ENCODE measurements at places on chromosomes 7 and 10.

DNA sequence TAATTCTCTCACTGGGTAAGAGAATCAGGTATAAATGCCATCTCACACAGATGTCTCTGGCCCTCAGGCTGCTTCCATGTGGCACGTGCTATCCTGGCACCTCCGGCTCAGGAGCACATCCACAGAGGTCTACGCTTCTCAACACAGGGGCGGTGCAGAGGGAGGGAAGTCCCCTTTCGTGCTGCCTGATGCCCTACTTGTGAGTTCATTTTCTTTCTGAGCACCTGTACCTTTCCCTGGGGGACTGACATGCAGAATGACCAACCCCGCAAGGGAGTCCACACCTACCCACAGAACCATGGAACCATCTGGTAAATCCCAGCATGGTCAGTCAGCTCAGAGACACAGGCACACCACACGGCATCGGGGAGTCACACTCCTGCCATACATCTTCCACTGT is 99.0 kb upstream of the SAMD8 start:
- DNase-seq, result no peak

DNA sequence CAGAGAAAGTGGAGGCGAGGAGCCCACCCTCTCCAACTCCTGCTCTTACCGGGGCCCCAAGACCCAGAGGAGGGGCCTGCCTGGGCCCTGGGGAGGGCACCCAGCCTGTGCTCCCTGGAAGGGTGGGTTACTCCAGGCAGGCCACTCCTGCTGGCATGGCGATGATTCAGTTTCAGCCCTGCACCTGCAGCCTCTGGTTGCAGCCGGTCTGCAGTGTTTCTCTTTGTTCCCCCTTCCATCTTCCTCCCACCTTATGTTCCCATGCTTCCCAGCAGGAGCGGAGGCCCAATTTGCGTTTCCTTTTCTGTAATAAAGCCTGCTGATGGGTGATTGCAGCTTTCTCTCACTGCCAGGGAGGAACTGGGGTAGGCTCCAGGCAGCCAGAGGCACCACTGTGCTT is 53.2 kb upstream of the FAM20C start:
- no peak for DNase-seq

DNA sequence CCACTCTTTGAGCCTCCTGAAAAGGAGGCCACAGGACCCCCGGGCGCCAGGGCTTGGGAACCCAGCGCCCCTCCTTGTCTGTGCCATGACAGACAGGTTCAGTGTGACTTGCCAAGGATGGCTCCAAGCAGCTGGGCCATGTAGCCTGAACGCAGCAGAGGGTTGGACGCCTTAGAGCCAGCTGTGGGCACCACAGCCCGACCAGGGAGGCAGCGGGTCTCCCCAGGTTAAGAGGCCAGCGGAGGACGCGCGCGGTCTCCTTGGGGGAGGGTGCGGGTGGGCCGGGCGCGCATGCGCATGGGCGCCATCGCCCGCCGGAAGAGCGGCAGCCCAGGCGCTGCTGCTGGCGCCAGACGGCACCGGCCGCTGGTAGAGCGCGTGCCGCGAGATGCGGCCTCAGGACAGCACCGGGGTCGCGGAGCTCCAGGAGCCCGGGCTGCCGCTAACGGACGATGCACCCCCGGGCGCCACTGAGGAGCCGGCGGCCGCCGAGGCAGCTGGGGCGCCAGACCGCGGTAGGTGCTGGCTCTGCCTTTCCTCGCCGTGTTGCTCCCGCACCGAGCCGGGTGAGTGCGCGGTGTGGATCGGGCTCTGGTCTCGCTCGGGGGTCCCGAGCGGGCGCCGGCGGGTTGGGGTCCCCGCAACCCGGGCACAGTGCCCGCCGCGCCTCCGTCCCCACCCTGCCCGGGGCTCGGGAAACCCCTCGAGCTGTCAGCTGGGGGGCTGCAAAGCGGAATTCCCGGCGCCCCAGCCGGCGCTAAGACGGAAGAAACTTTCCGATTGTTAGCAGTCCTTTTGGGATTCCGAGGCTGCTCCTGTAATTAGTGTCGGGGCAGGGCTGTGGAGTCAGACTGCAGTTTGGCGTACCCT is at the start of gene SLC35G1:
TSS of gene SLC35G1 (plus strand) at position 333 of the 870 bp plus-strand sequence. CDS start at position 389, 56 bp downstream.
- DNase-seq, result peak; percentile 54

DNA sequence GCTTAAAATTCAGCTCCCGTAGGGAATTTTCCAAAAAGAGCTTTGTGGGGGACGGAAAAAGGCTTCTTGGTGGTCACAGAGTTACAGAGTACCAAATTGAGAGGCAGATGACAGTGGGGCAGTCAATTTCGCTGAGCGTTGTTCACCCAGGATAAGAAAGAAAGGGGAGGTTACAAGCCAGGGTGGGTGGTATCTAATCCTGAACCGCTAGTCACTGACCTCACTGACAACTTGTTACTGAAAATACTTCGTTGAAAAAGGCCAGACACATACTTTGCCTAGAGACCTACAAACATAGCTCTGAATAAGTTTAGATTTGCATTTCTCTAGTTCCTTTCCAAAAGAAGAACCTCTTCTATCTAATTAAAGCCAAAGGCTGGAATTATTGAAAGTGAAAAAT is at the start of gene CTNNA3:
TSS of gene CTNNA3 (minus strand) at position 167 of the 400 bp plus-strand sequence.
- no peak for DNase-seq

DNA sequence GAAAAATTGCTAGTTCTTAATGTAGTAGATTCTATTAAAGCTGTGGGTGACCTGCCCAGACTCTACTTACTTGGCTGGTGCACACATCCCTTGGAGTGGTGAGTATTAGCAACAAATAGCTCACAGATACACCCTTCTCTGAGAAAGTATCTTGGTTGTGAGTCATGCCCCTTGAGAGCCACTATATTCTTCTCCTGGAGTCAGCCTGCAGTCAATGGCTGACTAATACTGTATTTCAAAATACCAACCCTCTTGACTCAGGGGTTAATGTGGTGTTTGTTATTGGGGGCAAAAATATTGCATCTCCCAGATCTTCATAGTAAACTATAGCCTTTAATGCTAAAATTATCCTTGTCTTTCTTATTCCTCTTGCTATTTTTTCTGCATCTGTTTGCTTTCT is 354.9 kb downstream of the BMPER start:
- peak; percentile 74 for DNase-seq

DNA sequence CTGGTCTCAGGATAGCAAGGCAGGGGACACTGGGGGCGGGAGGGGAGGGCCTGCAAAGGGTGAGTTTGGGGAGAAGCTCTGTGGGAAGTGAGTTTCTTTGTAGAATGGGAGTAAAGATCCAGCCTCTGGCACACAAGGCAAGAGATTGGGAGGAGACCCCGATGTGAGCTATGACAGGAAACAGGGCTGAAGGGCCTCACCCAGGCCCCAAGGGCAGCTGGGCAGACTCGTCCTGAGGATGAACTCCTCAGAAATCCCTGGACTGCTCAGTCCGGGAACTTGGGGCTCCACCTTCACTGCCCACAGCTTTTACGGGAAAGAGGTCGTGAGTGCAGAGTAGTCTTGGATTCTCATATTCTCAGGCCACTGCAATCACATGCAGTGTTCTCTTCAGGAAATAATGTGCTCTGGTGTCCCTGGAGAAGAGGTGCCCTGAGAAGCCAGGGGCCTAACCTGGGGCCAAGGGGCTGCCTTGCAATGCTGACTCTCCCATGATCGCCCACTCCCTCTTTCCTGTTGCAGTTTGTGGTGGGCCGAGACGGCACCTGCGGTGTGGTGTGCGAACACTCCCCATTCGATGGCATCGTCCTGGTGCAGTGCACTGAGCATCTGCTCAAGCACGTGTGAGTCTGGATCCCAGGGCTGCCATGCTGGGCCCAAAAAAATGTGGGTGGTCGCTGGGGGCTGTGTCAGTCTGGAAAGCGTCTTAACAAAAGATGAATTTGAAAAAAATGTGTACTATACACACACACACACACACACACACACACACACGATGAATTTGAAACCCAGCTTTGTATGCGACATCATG is 31.3 kb upstream of the C10orf53 start:
- DNase-seq, result no peak

- DNase-seq, result no peak
Observed at GRCh38 chr10:122204691-122205489, 66.2 kb upstream of the BTBD16 start.

DNA sequence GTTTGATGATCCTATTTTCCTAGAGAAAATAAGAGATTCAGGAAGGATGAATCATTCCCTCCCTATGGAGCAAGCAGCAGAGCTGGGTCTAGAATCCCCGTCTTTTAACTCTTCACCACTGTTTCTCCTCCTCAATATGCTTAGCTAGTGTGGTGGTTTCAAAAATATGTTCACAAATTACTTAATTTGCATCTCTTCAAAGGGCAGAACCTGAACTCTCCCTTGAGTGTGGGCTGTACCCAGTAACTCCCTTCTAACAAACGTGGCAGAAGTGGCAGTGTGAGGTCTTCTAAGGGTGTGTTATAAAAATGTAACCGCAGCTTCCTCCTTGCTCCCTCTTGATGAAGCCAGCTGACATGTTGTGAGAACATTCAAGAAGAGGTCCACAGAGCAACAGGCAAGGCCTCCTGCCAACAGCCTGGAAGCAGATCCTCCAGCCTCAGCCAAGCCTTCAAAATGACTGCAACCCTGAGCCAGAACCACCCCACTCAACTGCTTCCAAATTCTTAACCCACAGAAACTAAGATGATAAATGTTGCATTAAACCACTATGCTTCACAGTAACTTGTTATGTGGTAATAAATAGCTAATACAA is 36.6 kb downstream of the SRPK2 start:
- peak; percentile 47 for DNase-seq

- no peak for DNase-seq
Observed at GRCh38 chr10:124497196-124497881, 35.7 kb downstream of the LHPP start.

DNA sequence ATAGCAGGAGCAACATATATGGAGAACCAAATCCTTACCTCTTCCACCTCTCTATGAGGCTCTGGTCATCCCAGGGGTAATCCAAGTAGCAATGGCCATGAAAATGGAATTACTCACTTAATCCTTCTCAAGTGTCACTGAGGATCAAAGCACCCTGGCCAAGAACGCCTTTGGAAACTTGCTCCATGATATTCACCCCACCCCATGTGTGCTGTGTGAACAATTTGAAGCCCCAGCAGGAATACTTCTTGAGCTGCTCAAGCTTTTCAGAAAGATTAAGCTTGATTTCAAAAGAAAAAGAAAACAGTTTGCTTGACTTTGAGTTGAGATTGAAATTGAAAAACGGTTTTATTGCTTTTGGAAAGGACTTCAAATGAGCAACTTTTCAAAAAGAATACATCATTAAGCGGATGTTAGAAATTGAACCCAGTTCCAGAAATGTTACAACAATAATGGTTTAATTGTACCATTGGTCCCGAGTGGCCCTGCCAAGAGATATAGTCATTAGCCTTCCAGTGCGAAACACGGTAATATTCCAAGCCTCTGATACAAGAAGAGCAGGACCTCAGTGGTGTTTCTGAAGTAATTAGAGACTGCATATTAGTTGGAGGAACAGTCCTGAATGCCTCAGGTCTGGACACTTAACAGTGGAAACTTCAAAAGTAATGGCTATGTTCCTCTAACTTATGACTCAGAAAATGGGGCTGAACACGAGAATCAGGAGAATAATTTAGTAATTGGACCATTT is 208.1 kb downstream of the NEBL start:
- DNase-seq, result no peak

DNA sequence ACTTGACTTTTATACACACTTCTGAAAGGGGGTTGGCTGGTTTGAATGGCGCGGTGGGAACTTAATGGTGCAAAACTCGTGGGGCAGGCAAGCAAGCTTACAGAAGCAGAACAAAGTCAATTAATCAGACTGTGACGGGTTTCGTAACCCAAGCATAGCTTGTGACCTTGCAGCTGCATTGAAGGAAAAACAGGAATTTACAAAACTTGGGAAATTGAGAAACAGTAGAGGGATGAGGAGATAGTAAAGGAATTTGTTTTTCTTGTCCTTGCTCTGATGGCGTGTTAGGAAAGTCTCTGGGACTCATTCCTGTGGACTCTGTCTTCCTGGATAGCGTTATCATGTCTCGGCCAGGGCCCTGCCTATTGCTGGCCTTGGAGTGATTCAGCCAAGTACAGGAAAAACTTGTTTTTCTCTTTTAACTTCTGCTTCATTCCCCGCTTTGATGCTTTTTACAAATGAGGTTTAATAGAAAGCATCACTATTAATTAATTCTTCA is 220.0 kb upstream of the KCND2 start:
- DNase-seq, result no peak

GRCh38 chr10:17234431-17234945 is 6.4 kb downstream of the VIM start:
- no peak for DNase-seq

GRCh38 chr7:71511361-71511807 is 379.4 kb downstream of the GALNT17 start:
- no peak for DNase-seq

- no peak for DNase-seq
Observed at GRCh38 chr10:74380795-74381194, 229.8 kb downstream of the ADK start.

GRCh38 chr7:42285383-42285824 is 48.4 kb upstream of the GLI3 start:
- DNase-seq, result no peak

DNA sequence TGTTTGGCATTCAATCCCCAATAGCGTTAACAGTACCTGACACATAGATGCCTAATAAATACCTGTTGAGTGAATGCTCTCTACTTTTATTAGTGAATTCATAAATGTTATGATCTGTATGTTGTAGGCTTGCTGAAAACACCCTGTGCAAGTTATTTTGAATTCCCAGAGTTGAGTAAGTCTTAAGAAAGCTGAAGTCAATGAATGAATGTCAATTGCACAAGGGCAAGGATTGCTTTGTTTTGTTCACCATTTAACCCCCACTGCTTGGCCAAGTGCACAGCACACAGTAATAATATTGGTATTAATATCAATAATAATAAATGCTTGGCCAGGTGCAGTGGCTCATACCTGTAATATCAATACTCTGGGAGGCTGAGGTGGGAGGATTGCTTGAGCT is 10.2 kb downstream of the CPA1 start:
- no peak for DNase-seq

DNA sequence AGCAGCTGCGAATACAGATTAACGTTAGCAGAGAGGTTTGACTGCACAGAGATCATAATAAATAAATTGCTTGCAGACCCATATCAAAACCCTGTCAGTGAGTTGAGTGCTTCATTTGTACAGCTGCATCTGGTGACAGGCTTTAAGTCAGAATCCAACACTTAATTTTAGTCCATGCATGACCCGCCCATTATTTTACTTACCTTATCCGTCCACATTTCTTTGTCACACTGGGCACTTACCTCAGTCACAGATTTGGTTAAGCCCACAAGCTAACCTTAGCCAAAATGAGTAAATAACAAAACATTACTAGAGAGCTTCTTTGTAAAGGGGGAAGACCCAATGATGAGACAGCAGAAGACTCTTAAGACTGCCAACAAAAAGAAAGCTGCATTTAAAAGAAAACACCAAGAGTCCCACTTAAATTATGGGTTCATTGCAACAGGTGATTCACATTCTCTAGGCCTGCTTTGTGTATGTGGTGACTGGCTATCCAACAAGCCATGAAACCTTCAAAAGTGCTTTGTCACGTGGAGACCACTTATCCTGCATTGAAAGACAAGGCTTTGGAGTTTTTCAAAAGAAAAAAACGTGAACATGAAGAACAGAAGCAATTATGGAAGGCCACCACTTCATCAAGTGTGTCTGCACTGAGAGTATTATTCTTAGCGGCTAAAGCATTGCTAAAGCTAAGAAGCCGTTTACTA is 32.2 kb downstream of the PHTF2 start:
- DNase-seq, result no peak

GRCh38 chr7:1210979-1211608 is 21.6 kb upstream of the UNCX start:
- DNase-seq, result no peak
